ENCODE measurements at places on chromosomes 1 and 21. TPM values are rescaled to one million over a fixed set of nuclear protein-coding genes. Genes with fewer than 3 reads are reported as not detected.
A peak's percentile ranks its signal among the peaks of the same experiment; 100 is the strongest.

DNA sequence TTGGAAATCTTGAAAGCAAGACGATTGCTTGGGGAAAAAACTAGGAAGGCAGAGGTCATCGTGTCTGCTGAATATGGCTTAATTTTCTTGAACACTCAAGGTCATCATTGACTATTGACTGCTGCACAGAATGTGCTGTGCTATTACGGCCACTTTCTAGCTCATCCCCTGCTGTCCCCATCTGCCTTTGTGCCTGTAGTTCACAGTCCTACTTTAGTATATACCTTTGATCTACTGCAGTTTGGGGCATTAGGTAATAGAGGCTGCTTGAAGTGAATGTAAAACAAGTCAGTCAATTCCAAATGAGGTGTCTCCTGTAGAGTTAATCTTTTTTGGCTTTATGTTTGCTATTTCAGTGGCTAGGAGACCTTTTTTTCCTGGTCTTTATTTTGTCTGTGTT lies 8.3 kb downstream of the RAB4A start:
- no peak for DNase-seq

The EXTL1 gene
- 3.1 TPM for polyA plus RNA-seq

GRCh38 chr1:38208716-38209632 lies 162.4 kb upstream of the POU3F1 start:
- peak; percentile 28 for DNase-seq

The HSD3B2 gene
- polyA plus RNA-seq: not detected

DNA sequence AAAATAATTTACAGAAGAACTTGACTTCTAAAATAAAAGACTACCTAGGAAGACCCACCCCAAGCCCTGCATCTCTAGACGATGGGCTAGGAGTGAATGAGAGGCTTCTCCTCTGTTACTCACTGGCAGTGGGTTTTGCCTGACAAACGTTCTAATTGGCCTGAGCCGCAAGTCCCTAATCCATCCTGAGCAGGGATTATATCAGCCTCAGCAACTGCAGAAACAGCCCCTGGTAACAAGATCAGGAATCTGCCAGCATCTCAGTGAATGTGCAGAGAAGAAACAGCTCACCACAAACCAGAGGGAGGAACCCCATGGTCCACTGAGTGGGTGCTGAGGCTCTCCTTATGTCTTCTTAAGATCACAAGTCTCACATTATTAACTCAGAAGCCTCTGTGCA lies 240.6 kb downstream of the BRINP2 start:
- DNase-seq: no peak

The CLCA1 gene
- polyA plus RNA-seq: 0.19 TPM

DNA sequence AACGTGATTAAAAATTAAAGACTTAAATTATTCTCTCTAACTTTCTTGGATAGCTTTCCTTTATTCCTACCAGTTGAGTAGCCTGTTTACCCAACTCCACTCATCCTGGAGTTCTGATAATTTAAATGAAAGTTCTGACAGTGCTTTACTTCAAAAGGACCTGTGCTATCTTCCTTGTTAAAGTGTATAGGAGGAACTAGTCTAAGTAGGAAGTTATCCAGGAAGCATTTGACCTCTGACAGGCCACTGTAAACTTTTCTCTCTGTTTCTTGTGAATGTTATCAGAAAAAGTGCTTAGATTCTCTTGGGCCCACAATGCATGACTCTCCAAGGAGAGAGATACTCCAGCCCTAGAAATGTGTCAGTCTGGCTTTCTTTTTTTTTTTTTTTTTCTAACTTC lies 9.2 kb downstream of the UAP1 start:
- no peak for DNase-seq

GRCh38 chr1:247908766-247909165 lies 11.3 kb upstream of the OR2T8 start:
- no peak for DNase-seq

DNA sequence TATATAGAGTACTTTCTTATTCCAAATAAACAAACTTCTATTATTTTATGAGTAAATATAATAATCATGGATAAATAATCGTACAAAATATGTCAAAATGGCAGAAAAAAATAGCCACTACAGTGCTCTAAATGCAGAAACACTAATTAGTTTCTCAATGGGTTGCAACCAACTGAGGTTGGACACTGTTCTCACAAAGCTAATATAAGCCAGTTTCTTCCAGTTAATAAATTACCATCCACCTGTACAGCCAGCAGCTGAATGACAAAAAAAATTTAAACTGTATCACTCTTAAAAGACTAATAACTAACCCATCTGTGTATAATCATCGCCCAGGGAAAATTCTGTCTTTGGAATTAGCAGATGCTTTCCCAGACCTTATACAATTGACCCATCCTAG lies 36.9 kb downstream of the GDAP2 start:
- DNase-seq: no peak

The MAP1LC3C gene
- 21.6 TPM for polyA plus RNA-seq

DNA sequence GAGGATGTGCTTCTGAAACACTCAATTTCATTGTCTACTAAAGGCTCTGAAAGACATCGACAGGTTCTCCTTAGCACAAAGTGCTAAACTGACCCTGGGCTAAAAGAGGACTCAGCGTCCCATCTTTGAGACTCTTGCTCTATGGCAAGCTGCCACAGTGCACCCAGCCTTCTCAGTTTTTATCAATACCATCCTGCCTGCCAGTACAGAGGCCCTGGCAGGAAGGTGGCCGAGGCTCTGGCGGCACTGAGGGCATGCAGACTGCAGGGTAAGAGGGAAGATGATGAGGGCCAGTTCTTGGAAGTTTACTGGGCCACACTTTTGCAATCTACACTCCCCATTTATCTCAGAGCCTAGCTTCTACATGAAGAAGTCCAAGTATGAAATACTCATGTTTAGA lies 5.3 kb downstream of the OLFML2B start:
- DNase-seq: no peak

The ZBTB17 gene
- polyA plus RNA-seq: 27.1 TPM

DNA sequence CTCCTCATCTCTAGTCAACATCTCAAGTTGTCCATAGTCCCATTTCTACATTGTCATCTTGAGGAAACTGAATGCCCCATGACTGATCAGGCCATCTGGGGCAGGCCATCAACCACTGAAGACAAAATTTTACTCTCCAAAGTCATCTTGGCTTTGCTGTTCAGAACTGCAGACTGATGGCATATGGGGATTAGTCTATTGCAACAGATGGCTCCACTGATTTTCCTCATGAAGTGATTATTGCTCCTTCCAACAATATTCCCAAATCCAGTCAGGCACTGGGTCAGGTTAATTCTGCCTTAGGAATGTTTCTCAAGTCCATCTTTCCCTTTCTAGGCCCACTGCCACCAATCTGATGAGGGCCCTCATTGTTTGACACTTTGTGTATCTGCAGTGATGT lies 101.7 kb downstream of the ESRRG start:
- no peak for DNase-seq

DNA sequence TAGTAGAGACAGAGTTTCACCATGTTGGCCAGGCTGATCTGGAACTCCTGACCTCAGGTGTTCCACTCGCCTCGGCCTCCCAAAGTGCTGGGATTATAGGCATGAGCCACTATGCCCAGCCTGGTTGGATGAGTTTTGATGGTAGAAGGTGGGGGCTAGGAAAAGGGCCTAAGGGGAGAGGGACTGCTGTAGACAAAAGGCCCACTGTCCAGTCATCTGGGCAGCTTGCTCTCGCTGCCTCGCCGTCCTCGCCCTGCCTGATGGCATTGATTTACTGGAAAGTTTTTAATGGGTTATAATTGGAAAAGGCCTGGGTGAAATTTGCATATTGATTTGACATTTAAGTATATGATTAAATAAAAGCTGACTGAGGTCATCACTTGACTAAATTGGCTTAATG lies 175.1 kb upstream of the CSF3R start:
- no peak for DNase-seq

GRCh38 chr1:67584938-67585337 lies 100.1 kb upstream of the GADD45A start:
- no peak for DNase-seq

The PEX10 gene
- 18.0 TPM for polyA plus RNA-seq

- no peak for DNase-seq
Observed at GRCh38 chr1:167628741-167629515, 1.1 kb upstream of the RCSD1 start.

The RIIAD1 gene
- polyA plus RNA-seq: 1.4 TPM

GRCh38 chr1:93845538-93846205 lies 33.3 kb downstream of the DNTTIP2 start:
- DNase-seq: peak; percentile 86

GRCh38 chr1:241813768-241814320 lies 34.2 kb upstream of the EXO1 start:
- no peak for DNase-seq

GRCh38 chr1:101953623-101954022 lies 43.1 kb downstream of the OLFM3 start:
- no peak for DNase-seq

GRCh38 chr1:40241362-40241761 lies 6.4 kb upstream of the TMCO2 start:
- DNase-seq: no peak

The FYB2 gene
- 0.06 TPM for polyA plus RNA-seq

DNA sequence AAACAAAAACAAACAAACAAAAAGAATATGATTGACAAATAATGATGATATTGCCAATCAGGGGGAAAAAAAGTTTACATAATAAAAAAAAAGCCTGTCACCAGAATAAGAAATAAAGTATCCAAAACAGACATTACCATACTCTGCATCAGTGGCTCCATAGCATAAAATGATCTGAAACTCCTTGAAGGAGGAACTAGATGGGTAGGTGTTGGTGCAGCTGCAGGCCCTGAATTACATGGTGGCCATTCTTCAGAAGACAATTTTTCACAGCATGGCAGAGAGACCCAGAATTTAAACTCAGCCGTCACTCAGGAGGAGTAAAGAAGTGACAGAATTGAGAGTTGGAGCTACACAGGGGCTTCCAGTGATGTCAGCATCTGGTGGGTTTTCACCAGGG lies 60.2 kb downstream of the GLUL start:
- no peak for DNase-seq

DNA sequence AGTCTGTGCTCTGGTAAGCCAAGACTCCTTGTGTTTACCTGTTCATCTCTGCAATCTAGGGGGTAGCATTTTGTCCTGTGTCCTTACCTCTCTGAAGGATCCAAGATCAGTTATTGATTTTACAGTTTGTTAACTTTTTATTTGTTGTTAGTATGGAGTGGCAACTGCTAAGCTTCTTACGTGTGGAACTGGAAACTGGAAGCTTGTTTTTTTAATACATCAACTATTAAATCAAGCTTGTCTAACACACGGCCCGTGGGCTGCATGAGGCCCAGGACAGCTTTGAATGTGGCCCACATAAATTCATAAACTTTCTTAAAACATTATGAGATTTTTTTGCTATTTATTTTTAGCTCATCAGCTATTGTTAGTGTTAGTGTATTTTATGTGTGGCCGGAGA lies 29.2 kb upstream of the MPC2 start:
- DNase-seq: no peak

The AMY2A gene
- polyA plus RNA-seq: not detected

DNA sequence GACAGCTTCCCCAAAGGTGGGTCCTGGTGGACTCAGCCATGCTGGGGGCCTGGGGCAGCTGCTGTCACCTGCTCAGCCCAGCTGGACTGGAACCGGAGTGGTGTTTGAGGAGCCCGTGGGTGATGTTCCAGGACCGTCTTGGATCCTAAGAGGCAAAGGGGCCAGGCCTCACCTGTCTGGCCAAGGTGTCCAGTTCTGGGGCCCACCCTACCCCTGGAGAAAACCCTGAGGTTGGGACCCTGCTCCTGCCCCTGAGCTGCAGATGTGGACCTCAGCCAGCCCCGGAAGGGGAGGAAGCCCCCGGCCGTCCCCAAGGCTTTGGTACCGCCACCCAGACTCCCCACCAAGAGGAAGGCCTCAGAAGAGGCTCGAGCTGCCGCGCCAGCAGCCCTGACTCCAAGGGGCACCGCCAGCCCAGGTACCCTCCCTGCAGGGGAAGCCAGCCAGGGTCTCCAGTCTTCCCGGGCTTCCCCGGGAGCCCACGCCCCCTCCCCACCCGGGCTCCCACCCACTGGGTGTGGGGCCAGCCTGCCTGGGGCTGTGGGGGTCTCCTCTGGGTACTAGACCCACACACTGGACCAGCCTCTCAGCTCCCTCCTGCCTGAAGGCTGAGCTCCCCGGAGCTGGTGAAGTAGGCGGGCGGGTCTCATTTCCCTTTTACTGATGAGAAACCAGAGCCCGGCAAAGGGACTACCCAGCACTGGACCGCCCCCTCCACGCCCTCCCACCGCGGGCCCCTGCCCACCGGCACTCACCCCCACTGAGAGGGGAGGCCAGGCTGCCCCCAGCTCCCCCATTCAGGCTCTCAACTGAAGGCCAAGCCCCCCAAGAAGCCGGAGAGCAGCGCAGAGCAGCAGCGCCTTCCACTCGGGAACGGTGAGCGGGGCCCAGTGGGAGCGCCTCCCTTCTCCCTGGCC lies 1.3 kb downstream of the AIRE start:
- no peak for DNase-seq

DNA sequence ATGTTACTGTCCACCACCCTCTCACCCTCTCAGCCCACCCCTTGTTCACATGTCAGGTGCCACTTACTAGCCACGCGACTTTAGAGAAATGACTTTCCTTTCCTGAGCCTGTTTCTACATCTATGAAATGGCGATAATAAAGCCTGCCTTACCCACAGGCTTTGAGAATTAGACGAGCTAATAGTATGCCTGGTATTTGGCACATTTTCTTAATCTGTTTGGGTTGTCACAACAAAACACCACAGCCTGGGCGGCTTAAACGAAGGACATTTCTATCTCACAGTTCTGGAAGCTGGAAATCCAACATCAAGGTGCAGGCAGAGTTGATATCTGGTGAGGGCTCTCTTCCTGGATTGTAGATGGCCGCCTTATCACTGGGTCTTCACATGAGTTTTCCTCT lies 273.9 kb upstream of the FMN2 start:
- no peak for DNase-seq

DNA sequence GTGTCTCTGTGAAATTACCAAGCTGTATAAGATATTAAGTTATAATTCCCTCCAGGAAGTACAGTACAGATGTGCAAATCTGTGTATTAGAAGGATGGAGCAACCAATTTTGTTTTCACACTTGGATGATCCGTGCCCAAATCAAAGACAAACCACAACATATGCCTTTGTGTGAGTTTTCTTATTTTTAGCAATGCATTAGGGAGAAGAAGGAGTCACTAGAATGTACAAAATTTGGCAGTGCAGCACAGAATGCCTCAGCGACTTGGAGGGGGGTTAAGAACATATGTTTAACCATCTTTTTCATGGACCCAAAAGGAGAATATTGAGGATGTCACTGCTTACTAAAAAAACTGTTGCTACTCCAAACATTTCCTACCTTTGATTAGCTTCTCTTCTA lies 45.3 kb downstream of the DAB1 start:
- no peak for DNase-seq

- DNase-seq: peak; percentile 32
Observed at GRCh38 chr1:174160109-174160473, 771 bp downstream of the RABGAP1L start.

GRCh38 chr1:156592910-156593660 lies 1.5 kb downstream of the NAXE start:
- DNase-seq: no peak

The LCE1E gene
- polyA plus RNA-seq: not detected

DNA sequence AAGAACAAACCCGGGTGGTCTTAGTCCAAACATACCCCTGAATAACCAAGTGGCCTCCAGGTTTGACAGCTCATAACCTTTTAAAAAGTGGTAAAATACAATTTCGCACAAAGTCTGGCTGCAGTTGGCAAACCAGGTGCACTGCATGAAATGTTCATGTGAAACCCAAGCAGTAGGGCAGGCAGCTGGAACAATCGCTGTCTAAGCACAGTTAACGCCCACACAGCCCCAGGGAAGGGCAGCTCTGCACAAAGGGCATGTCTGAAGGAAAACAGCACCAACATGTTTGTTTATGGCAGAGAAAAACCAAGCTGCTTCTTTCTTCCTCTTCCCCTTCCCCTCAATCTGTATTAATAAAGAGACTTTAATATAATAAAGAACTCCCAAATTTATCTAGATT lies 49.5 kb downstream of the KIAA1614 start:
- no peak for DNase-seq

The CFHR5 gene
- not detected for polyA plus RNA-seq

The TTC39A gene
- polyA plus RNA-seq: 4.6 TPM

The UBE2U gene
- not detected for polyA plus RNA-seq

Data from muscle of leg (tissue), 16 donors.